GM23248 (cell line): ENCODE measurements at places on chromosomes 2 and 18. TPM values are rescaled to one million over a fixed set of nuclear protein-coding genes. Genes with fewer than 3 reads are reported as not detected.

- no peak for DNase-seq
Measured at GRCh38 chr18:2147476-2148230, 423.7 kb downstream of the METTL4 start.

GRCh38 chr2:148928395-148928794 is 53.4 kb downstream of the KIF5C start:
- no peak for DNase-seq

DNA sequence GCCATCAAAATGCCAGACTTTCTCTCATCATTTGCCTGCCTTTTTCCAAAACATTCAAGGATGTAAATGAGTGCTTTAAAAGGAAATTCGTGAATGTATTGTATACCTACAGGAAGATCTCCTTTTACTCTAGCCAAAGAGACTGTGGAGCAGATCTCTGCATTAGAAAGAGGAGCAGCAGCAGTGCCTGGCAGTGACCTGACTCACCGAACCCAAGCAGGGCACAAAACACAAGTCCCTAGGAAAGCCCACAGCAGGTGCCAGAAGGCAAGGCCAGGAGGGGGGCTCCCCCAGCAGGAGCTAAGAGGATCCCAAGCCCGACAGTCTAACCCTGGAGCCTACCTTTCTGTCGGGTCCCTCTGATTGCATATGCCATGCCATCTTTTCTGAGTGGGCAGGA is 47.9 kb downstream of the L3MBTL4 start:
- DNase-seq, result no peak

DNA sequence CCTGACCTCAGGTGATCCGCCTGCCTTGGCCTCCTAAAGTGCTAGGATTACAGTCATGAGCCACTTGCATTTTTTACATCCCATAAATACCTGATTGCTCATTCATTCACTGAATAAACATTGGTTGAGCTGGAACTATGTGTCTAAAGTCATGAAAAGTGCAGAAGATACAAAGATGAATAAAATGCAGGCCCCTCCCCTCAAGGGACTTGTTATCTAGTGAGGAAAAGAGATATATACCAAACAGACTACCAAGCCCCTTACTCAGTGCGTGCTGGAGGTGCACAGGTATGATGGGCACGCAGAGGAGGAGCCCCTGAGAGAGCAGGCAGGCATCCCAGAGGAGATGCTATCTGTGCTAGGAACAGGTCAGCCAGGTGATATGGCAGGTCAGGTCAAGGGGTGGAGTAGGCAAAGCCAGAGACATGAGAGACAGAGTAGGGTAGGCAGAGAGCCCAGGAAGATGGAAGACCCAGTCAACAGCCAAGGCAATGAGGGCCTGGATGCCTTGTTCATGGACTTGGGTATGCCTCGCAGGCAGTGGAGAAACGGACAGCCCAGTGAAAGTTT is 7.7 kb downstream of the FHL2 start:
- DNase-seq, result peak; percentile 59

GRCh38 chr2:27042985-27043634 is 8.4 kb upstream of the AGBL5 start:
- peak; percentile 46 for DNase-seq

DNA sequence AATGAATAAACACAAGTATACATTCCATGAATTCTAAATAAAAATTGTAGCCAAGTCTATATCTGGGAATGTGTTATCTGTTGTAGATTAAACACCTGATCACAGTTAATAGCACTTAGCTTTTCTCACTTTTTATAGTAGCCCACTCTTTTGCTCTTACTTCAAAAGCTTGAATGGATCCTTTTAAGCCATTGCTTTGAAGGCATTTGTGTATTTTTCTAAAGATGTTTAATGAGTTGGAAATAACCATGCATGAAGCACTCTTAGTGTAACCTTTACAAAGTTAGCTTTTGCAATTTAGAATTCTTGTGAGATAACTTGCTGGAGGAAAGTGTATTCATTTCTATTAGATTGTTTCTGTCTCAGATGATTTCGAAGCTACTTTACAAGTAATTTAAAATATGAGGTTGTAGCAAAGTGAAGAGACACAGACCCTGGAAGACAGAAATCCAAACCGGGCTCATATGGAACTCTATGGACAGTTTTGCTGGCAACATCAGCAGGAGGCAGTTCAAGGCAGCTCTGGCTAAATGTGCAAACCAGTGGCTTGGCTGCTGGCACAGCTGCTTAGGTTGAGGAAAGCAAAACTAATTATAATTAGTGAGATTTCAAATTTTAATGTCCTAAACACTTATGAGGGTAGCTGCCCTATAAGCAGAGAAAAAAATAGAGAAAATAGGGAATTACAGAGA is 469.8 kb upstream of the ZEB2 start:
- no peak for DNase-seq

SPATA3 gene
- total RNA-seq, result not detected in 2 replicates

SKOR2 gene
- total RNA-seq, result not detected in 2 replicates

INHA gene
- total RNA-seq, result 0.11 TPM in 1 of 2 replicates, not detected in the other

REG1B gene
- total RNA-seq, result not detected in 2 replicates
